ENCODE measurements at places on chromosomes 1 and 21.

- no peaks in the 10 kb centered on the region for H3K4me1 ChIP-seq
- H3K27me3 ChIP-seq = no peaks in the 10 kb centered on the region
- H3K36me3 ChIP-seq = no peaks in the 10 kb centered on the region
- H3K27ac ChIP-seq = no peak overlapping the region
- H3K4me3 ChIP-seq = no peak overlapping the region
Observed at GRCh38 chr21:16863362-16863905, 649.4 kb upstream of the CXADR start.

- peaks cover 10% of the 10 kb centered on the region for H3K27me3 ChIP-seq
- no peak overlapping the region for H3K27ac ChIP-seq
- H3K4me1 ChIP-seq = peaks cover 2% of the 10 kb centered on the region
- no peaks in the 10 kb centered on the region for H3K36me3 ChIP-seq
- DNase-seq = no peak
Observed at GRCh38 chr1:155650231-155650757, 38.3 kb downstream of the YY1AP1 start.

- no peaks in the 10 kb centered on the region for H3K27me3 ChIP-seq
- H3K4me1 ChIP-seq = peaks cover 29% of the 10 kb centered on the region
- DNase-seq = no peak
- H3K4me3 ChIP-seq = no peak overlapping the region
- no peak overlapping the region for H3K27ac ChIP-seq
Observed at GRCh38 chr1:207840380-207840779, 70.5 kb downstream of the CD34 start.

GRCh38 chr1:147897029-147897752, 5.4 kb upstream of the GJA8 start:
- H3K4me1 ChIP-seq = no peaks in the 10 kb centered on the region
- no peak overlapping the region for H3K4me3 ChIP-seq
- no peaks in the 10 kb centered on the region for H3K36me3 ChIP-seq
- DNase-seq = no peak
- H3K27ac ChIP-seq = no peak overlapping the region

DNA sequence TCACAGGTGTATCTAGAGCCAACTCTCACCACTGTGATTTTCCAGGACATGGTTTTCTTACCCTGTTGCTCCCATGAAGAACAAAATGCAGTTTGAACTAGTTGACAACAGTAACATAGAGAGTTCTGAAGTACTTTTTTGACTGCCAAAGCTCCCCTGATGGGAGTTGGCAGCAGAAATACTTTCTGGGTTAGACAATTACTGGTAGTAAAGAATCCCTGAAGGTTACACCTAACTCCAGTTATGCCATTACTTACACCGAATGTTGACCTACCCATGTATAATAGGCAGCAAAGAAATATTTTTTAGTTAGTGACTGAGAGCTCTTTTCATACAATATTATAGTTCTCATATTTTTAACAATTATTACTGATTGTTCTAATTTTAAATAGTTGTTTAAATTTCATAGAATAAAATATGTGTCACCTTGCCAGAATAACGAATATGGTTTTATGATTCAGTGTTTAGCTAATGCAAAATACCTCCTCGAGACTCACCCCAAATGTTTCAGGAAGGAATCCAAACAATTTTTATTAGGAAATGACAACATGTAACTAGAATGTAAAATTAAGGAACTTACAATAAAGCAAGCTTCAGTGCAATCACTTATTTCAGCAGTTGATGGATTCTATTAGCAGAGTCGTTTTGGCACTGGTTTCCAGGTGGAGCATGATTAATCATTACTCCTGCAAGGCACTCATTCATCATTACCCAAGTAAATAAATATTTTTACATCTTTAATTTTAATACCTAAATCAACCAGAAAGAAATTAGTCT, 237.6 kb downstream of the MRPL39 start:
- no peak for DNase-seq
- H3K27me3 ChIP-seq = peaks cover 5% of the 10 kb centered on the region
- H3K27ac ChIP-seq = no peak overlapping the region
- H3K4me3 ChIP-seq = no peak overlapping the region

DNA sequence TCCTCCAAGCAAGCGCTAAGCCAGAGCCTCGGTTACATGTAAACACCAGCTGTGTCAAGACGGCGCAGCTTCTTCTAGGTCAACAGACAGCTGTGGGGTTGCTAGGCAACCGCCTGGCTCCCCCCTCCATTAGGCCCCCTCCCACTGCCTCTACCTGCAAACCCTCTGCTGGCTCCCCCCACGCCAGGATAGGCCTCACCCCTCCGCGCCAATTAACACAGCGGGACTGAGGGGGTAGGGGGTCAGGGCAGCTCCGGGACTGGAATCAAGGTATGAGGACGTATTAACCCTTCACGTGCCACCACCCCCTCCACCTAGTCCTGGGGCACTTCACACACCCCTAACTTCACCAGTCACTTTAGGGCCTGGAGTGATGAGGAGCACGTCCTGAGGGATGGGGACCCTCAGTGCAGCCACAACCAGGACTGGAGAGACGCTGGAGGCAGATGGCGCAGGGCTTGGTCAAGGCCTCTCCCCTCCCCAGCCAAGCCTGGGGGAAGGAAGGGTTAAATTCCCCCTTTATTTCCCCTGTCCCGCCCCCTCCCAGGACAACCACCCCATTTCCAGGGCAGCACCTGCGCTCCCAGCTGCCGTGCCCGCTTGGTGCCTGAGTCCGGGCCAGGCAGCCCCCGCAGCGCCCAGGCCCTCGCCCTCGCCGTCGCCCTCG, 37.4 kb upstream of the WASF2 start:
- H3K27ac ChIP-seq = no peak overlapping the region
- peaks cover 14% of the 10 kb centered on the region for H3K36me3 ChIP-seq
- peaks cover 50% of the 10 kb centered on the region for H3K4me1 ChIP-seq
- H3K4me3 ChIP-seq = peak overlapping the region; percentile 16

All from T-helper 2 cell treated with Interferon-gamma antibody and Interleukin-4, amounts not matched to agents 5 μg/mL and 100 μg/mL, for 36 hours (primary cell).